ENCODE measurements at places on chromosomes 12 and 14.

GRCh38 chr14:39246618-39247017, 12.9 kb downstream of the MIA2 start:
- no peak for DNase-seq

GRCh38 chr14:93186956-93187355, 1.8 kb downstream of the LYSET start:
- DNase-seq, result no peak

GRCh38 chr12:59820594-59821011, 224.8 kb downstream of the SLC16A7 start:
- peak; percentile 96 for DNase-seq

- no peak for DNase-seq
Observed at GRCh38 chr12:76738824-76739579, 24.9 kb upstream of the ZDHHC17 start.

DNA sequence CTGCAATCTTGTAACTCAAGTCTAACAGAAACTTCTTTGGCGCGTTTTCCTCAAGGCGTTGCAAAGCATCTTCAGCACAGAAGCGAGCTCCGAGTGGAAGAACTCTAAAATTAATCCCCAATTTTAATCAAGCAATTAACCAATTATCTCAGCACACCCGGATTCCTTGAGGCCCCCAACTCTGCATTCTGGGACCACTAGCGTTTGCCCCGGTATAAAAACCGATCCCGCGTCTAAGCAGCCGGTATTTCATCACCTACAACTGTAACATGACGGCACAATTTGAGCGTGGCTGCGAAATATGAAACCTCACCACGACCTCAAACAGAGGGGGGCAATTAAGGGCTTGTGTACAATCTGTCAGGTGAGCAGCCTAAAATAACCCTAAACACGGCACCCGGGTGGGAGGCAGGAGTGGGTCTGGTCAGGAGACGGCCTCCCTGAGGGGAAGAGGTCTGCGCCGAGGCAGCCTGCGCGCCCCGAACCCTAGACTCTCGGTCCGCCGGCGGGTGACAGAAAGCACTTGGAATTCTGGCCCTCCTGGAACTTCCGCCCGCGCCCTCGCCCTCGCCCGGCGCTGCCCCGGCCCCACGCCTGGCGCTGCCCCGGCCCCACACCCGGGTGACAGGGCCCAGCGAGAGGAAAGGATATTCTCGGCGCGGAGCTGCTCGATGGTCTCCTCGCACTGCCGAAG, 594 bp downstream of the ZCCHC8 start:
- peak; percentile 65 for DNase-seq

- peak; percentile 37 for DNase-seq
Observed at GRCh38 chr12:47818467-47819137, 1.1 kb downstream of the HDAC7 start.

- peak; percentile 54 for DNase-seq
Observed at GRCh38 chr14:87896393-87897380, 96.3 kb downstream of the GALC start.

DNA sequence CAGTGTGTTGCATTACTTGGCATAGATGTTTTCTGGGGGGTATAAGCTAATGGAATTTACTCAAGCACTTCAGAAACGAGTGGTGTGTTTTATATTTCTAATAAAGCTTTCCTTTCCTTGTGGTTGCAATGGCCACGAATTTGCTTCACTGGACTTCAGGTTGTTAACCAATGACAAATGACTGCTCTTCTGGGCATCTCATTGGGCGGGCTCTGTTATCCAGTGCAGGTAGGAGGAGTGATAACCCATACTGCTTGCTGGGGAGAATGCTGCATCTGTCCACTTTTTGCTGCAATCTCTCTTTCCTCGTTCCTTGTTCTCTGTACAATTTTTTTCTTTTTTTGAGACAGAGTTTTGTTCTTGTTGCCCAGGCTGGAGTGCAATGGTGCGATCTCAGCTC, 80.0 kb upstream of the RPH3A start:
- DNase-seq, result no peak
